ENCODE measurements at places on chromosomes 16 and 17. TPM values are rescaled to one million over a fixed set of nuclear protein-coding genes. Genes with fewer than 3 reads are reported as not detected.

The FAM20A gene
- not detected for total RNA-seq

The TBC1D3I gene
- total RNA-seq, result not detected

The RND2 gene
- total RNA-seq, result 0.13 TPM

The ZG16B gene
- total RNA-seq, result 0.33 TPM

The HEATR9 gene
- not detected for total RNA-seq

The EPX gene
- total RNA-seq, result not detected

The KIF19 gene
- total RNA-seq, result not detected

The EVPL gene
- 0.11 TPM for total RNA-seq

The HSPB9 gene
- not detected for total RNA-seq

The YBX2 gene
- 0.18 TPM for total RNA-seq

The TPSG1 gene
- not detected for total RNA-seq

The MT4 gene
- not detected for total RNA-seq

The TBC1D3E gene
- not detected for total RNA-seq

The CRYM gene
- not detected for total RNA-seq

The POLR2A gene
- 184 TPM for total RNA-seq

The USP7 gene
- total RNA-seq, result 189 TPM

The PDE6G gene
- not detected for total RNA-seq

The PRAC1 gene
- not detected for total RNA-seq

The TTYH2 gene
- 2.0 TPM for total RNA-seq

The PRKCB gene
- 66.8 TPM for total RNA-seq

The JMJD6 gene
- total RNA-seq, result 68.7 TPM

The MCRIP1 gene
- total RNA-seq, result 110 TPM

The LDHD gene
- total RNA-seq, result not detected

The TAT gene
- 0.48 TPM for total RNA-seq

The CHRNE gene
- total RNA-seq, result 0.18 TPM

The TP53 gene
- total RNA-seq, result 106 TPM

The HOXB7 gene
- total RNA-seq, result 0.43 TPM

The STH gene
- total RNA-seq, result not detected

The EFNB3 gene
- not detected for total RNA-seq

The MYH1 gene
- not detected for total RNA-seq

The CHST6 gene
- not detected for total RNA-seq

The CCNF gene
- total RNA-seq, result 7.4 TPM

The GALR2 gene
- total RNA-seq, result 6.1 TPM

The SF3B3 gene
- total RNA-seq, result 745 TPM

The C16orf74 gene
- total RNA-seq, result not detected

The TEX19 gene
- total RNA-seq, result 0.38 TPM

The ZDHHC7 gene
- total RNA-seq, result 34.6 TPM

The CCL4 gene
- 361 TPM for total RNA-seq

The TBC1D28 gene
- not detected for total RNA-seq

The LGALS9C gene
- total RNA-seq, result not detected

The KLHL10 gene
- not detected for total RNA-seq

The TBX4 gene
- total RNA-seq, result not detected

The FOXJ1 gene
- total RNA-seq, result 1.8 TPM

The ST6GALNAC2 gene
- not detected for total RNA-seq

The CCDC102A gene
- total RNA-seq, result 6.9 TPM

The ACSM5 gene
- total RNA-seq, result not detected

The GFAP gene
- not detected for total RNA-seq

The CTRB1 gene
- 5.5 TPM for total RNA-seq

The PRSS22 gene
- total RNA-seq, result not detected

The TBC1D26 gene
- not detected for total RNA-seq

The ZNF785 gene
- total RNA-seq, result 9.5 TPM

The TEKT5 gene
- not detected for total RNA-seq

The ANTKMT gene
- total RNA-seq, result 66.0 TPM

The KRT39 gene
- not detected for total RNA-seq

The FTO gene
- total RNA-seq, result 41.3 TPM

The GP2 gene
- 7.8 TPM for total RNA-seq

The VWA3A gene
- total RNA-seq, result 0.08 TPM

The ADAP2 gene
- total RNA-seq, result 1.4 TPM

The C17orf67 gene
- total RNA-seq, result 2.3 TPM

The CA7 gene
- total RNA-seq, result 0.18 TPM
